ENCODE measurements at places on chromosomes 2 and 18. TPM values are rescaled to one million over a fixed set of nuclear protein-coding genes. Genes with fewer than 3 reads are reported as not detected.

DNA sequence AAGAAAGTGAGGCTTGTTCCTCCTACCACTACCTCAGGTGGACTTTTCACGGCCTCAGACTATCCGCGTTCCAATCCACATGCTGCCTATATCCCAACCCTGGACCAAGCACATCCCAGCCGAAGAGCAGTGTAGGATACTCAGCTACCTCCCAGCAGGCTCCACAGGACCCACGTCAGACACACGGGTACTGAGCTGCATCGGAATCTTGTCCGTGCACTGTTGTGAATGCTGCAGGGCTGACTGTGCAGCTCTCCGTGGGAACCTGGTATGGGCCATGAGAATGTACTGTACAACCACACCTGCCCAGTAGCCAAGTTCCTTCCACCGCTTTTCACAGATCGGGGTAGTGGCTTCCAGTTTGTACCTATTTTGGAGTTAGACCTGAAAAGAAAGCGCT is 22.3 kb downstream of the IL37 start:
- no peak for DNase-seq

DNA sequence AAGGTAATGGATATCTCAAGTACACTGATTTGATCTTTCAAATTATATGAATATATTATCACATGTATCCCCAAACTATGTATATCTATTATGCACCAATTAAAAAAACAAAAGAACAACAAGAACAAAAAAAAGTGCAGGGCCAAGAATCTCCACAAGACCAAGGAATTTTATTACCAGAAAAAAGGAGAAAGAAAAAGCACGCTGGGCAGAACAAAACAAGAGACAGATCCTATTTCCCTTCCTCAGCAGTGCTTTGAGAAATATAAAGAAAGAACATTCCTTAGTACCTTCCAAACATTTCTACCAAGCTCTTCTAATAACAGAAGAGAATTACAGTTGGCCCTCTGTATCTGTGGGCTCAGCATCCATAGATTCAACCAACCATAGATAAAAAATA is 144.7 kb upstream of the CREB1 start:
- DNase-seq = no peak

ARHGEF33 gene
- 0.19 TPM for total RNA-seq

DNA sequence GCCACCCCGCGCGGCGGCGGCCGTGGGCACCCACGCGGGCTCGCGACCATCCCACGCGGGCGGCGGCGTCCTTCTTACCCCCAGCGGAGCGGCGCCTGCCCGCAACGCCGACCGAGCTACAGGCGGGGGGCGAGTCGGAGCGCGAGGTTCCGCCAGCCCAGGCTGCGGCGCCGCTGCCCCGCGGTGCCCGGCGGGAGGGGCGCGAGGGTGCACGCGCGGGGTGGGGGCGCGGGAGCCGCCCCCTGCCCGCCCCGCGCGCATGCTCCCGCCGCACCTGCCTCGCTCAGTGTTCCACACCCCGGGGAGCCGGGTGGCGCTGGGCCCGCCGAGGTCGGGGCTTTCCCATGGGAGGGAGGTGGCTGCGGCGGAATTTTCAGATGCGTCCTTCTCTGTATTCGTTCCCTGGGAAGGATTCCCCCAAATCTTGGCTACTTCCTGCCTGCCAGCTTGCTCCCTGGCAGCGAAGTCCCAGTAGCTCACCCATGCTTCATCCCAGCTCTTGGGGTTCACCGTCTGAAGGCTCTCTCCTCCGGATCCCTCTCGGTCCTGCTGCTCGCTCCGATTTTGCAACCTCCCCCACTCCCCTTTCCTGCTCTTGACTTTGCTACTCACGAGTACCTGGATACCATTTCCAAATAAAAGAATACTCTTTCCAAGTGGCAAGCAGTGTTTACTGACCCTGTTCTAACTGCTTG is at the start of gene L3MBTL4:
Gene L3MBTL4, minus strand, starts transcription at position 189 of the 695 bp plus-strand sequence. CDS start 103,286 bp downstream, outside the sequence.
- DNase-seq = no peak

DNA sequence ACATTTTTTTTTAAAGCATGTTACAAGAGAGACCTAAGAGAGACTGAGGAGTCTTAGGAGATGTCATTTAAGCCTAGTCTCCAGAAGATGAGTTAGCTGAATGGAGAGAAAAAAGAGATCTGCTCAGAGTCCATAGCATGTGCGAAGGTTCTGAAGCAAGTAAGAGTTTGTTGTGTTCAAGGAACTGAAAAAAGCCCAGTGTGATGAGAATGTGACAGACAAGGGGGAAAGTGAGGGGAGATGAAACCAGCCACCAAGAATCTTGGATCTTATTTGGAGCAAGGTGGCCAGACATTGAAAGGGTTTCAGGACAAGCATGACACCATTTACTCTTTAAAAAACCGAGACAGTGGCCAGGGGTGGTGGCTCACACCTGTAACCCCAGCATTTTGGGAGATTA is 5.2 kb upstream of the MOB1A start:
- DNase-seq = no peak

DNA sequence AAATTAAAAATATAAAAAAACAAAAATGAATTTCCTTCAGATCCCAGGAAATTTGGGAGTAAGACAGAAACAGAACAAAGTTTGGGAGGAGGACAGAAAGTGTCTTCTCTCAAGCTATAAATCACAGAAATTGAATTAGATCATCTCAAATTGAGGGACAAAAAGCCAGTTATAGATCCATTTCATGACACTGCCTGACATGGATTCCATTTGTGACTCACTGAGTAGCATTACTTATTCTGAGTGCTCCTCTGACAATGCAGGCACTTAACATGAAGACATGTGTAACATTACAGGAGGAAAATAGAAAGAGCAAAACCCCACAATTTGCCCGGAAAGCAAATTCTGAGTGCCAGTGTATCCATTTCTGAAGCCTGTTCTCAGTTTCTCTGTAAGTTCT is 63.9 kb upstream of the CREB1 start:
- no peak for DNase-seq

- no peak for DNase-seq
Measured at GRCh38 chr2:10331702-10332401, 29.1 kb downstream of the HPCAL1 start.

CXCR1 gene
- not detected for total RNA-seq

GRCh38 chr2:16765356-16765755 is 99.7 kb upstream of the CYRIA start:
- no peak for DNase-seq

GRCh38 chr2:217680381-217680780 is 322.4 kb downstream of the TNS1 start:
- no peak for DNase-seq

DNA sequence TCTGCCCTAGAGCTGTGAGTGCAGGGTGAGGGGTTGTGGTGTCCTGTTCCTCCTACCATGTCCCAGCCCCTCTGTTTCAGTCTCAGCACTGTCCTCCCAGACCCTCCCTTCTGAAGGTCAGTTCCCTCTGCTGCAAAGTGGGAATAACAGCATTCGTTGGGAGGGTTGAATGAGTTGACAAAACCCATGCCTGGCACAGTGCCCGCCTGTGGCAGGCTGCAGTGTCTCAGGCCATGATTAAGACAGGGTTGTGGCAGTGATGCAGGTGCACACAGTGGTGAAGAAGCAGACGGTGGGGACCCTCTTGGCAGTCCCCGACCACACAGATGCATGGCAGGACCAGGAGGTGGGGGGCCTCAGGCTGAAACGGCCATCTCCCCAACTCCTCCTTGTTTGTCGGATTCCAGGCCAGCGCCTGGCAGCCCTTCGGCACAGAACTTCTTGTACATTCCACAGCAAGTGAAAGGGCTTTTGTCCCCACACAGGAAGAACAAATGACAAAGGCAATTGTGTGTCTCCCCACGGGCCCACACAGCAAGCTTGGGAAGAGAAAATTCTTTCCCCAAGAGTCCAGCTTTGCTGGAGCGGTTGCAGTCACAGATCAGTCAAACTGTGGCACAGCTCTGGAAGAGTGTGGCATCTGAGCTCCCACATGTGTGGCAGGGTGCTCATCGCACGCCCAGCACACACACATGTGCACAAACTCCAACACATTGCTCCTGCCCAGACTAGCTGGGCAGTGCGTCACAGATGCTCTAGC is 92.0 kb upstream of the MSH2 start:
- DNase-seq = no peak

GRCh38 chr2:130916438-130916705 is 79.7 kb downstream of the ARHGEF4 start:
- no peak for DNase-seq

- peak; percentile 29 for DNase-seq
Measured at GRCh38 chr2:42138163-42139015, 30.8 kb upstream of the EML4 start.

KLHL30 gene
- total RNA-seq = not detected

- DNase-seq = no peak
Measured at GRCh38 chr2:120382541-120383144, 36.7 kb downstream of the INHBB start.

LYG1 gene
- 1.2 TPM for total RNA-seq

PAIP2B gene
- 0.47 TPM for total RNA-seq

B3GNT7 gene
- total RNA-seq = 0.44 TPM

DNA sequence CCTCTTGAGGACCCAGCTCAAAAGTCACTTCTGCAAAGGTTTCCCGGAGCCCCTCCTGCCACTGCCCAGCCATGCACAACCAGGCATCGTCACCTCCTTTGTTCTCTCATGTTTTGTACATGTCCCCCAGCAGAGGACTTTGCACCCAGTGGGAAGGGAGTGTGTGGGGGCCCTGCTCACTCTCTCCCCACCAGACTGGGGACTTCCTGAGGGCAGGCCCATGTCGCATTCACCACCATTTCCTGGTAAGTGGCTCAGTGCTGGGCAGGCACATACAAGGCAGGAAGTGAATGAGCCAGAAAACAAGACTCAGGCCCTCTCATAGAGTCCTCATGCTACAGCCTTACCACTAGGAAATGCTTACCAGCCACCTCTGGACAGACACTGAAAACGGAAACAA is 18.9 kb downstream of the MRPL35 start:
- DNase-seq = no peak

ICA1L gene
- total RNA-seq = 3.6 TPM

GRCh38 chr2:37631698-37632097 is 39.7 kb downstream of the CDC42EP3 start:
- DNase-seq = no peak

TFCP2L1 gene
- not detected for total RNA-seq

DNA sequence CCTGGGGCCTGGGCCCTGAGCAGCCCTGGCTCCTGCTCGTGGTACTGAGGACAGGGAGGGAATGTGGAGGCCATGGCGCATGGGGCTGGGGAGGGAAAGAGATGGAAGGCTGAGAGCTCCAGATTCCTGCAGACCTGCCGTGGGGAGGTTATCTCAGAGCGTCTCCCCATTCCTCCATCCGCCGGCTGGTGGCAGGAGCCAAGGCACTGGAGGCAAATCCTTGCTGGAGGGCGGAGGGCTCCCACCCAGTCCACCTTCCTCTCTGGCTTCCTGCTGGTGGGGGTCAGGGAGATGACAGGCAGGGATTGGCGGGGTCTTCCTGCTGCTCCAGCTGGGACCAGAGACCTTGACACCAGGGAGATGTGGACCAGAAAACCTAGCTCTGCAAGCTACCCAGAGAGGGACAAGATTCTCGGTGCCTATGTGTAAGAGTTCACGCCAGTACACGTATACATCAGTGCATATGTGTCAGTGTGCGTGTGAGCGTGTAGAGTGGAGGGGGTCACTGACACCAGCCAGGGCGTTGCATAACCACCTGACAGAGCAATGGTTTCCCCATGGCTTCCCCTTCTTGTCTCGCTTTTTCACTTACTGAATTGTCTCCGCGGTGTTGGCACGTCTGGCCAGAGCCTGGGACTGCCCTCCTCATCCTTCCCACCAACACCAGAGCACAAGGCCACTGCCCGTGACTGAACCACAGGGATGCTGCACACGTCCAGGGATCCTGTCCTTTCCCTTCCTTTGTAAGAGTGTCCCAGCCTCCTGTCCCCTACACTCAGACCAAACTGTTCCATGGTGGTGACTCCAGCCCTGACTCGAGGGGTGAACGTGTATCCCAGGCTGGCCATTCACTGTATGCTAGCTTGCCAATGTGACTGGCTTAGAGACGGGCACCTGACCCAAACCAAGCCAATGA is 15.8 kb upstream of the SEMA4C start:
- no peak for DNase-seq

- DNase-seq = no peak
Measured at GRCh38 chr2:239706367-239706766, 305.5 kb upstream of the HDAC4 start.

GRB14 gene
- 3.2 TPM for total RNA-seq

DNA sequence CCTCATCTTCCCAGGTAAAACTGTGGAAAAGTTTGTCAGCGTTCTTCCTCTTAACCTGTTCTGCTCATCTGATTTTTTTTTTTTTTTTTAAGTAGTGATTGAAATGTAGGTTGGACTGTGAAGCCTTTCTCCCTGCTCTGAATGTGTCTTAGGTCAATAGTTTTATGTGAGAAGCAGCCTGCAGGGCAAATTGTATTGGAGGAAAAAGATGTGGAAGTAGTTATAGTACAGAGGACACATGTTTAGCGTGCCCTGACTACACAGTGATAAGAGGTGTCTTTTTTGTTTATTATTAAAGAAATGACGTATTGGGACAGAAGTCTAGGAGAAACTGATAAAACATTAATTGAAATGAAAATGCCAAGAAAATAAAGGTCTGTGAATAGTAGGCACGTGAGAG is 1.5 kb downstream of the MTA3 start:
- DNase-seq = no peak

MTLN gene
- total RNA-seq = 66.7 TPM

DNA sequence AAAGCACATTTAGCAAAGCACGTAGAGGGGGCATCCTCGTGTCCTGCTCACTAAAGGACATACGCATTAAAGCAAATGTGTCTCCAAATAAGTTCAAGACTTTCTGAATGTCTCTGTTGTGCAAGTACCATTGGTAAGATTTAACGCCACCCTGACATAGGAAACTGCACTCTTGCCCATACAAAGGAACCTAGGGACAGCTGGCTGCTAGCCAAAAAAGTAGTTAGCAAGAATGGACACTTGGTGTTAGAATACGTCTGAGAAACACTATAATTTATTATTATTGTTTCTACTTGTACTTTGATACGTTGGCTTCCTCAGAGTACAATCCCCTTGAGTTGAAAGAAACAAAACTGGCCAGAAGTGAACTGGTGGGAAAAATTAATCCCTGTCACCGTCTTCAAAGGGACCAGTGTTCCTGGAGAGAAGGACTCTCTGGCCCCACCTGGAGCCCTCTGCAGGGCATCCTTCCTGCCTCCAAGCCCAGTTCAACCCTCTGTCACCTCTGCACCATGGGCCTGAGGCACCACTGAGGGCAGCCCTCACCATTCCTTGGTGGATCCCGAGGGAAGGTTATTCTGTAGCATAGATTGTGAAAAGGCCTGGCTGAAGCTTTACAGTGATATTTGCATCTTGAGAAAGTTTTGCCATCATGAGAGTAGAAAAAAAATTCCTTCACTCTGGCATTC is 51.4 kb upstream of the APCDD1 start:
- DNase-seq = no peak

GRCh38 chr18:36408606-36409005 is 111.1 kb downstream of the FHOD3 start:
- DNase-seq = no peak

DNA sequence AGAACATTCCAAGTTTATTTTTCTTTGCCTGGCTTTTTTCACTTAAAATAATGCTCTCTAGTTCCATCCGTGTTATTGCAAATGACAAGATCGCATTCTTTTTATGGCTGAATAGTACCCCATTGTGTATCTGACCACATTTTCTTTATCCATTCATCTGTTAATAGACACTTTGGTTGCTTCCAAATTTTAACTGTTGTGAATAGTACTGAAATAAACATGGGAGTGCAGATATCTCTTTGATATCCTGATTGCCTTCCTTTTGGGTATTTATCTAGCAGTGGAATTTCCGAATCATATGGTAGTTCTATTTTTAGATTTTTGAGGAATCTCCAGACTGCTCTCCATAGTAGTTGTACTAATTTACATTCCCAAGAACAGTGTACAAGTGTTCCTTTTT is 230.5 kb downstream of the FIGN start:
- no peak for DNase-seq

Measured in glomerular endothelial cell (primary cell).